ENCODE measurements at places on chromosomes 6 and 20. TPM values are rescaled to one million over a fixed set of nuclear protein-coding genes. Genes with fewer than 3 reads are reported as not detected.

Gene KCNG1
- 1.9 TPM for total RNA-seq

Gene MATN4
- total RNA-seq, result 0.27 TPM

Gene MROH8
- total RNA-seq, result 1.6 TPM

Gene FRK
- 20.0 TPM for total RNA-seq

Gene SLC17A1
- total RNA-seq, result not detected

Gene PAK5
- total RNA-seq, result not detected

Gene ADIG
- total RNA-seq, result not detected

Gene LY6G6C
- not detected for total RNA-seq
